Epithelial cell of proximal tubule (primary cell): ENCODE measurements at places on chromosomes 5 and 9.

DNA sequence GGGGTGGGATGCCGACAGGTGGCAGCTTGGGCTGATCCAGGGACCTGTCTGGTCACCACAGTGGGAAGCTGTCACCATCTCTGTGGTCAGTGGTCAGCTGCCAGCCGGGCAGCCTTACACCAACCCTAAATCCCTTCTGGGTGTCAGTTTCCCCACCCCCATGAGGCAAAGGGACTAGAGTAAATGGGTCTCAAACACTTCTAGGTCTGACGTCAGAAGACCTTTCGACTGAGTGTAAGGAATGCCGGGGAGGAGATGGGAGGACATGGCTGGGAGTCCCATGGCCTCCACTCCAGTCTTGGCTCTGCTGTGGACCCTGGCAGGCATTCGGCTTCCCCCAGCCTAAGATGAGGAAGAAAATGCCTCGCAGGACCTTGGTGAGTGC lies 40.3 kb upstream of the SLC25A51 start:
- no peak for DNase-seq

- DNase-seq: no peak
Observed at GRCh38 chr5:159033351-159033657, 66.4 kb downstream of the EBF1 start.

DNA sequence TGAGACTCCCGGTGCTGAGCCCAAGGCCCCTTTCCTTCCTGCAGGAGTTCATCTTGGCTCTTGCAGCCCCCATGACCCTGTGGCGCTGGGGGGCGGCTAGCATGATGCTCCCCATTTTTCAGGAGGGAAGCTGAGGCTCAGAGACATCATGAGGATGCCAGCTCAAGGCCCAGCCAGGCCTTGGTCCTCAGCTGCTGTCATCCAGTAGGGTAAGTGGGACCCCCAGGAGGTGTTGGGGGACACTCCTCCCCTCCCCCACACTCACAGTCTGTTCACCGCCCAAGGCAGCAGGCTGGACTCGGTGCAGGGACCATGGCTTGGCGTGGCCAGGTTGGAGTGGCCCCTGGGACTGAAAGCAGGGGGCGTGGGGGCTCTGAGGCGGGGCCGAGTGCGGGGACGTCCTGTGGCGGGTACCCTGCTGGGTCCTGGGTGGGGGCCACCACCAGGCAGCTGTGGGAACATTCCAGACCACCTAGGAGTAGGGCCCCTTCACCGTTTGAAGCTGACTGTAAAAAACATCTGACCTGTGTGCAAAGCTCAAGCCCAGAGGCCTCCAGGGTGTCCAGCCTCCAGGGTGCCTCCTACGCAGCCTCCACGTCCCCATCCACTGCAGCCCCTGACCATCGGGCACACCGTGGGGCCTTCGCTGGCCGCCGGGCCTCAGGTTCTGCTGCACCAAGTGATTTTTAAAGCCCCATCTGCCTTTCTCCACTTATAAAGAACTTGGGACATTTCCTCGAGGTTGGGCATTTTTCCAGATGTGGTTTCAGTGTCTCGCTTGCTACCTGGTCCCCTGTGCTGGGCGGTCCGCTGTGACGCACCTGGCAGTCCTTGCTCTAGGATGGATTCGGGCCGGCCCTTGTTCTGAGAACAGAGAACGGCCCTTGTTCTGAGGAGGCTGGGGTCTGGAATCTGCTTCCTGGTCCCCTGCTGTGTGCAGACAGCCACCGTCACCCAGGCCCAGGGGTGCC lies 3.4 kb upstream of the NOTCH1 start:
- DNase-seq: no peak

- DNase-seq: no peak
Observed at GRCh38 chr5:38426490-38426889, 130.0 kb downstream of the LIFR start.

DNA sequence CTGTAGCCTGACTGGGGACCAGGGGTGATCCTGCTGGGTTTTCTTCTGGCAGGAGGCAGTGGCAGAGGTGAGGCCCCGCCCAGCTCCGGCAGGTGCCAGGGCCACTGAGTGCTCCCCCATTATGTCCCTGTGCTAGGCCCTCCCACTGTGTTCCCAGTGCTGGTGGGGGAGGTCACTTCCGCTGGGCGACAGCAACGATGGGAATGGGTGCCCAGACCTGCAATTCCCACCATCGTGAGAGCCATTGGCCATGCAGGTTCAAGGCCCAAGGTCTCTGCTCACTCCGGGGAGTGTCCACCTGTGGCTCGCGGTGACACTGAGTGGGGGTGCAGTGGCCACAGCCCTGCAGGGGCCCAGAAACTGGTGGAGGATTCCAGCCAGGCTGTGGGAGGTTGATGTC lies 98.6 kb downstream of the RXRA start:
- DNase-seq: no peak

GRCh38 chr5:45694255-45694814 lies 1.8 kb downstream of the HCN1 start:
- DNase-seq: no peak

GRCh38 chr9:89724659-89725058 lies 119.8 kb downstream of the GADD45G start:
- no peak for DNase-seq

- no peak for DNase-seq
Observed at GRCh38 chr9:128946571-128947276, 679 bp downstream of the DOLK start.

- DNase-seq: no peak
Observed at GRCh38 chr5:98464737-98465330, 308.6 kb upstream of the RGMB start.

DNA sequence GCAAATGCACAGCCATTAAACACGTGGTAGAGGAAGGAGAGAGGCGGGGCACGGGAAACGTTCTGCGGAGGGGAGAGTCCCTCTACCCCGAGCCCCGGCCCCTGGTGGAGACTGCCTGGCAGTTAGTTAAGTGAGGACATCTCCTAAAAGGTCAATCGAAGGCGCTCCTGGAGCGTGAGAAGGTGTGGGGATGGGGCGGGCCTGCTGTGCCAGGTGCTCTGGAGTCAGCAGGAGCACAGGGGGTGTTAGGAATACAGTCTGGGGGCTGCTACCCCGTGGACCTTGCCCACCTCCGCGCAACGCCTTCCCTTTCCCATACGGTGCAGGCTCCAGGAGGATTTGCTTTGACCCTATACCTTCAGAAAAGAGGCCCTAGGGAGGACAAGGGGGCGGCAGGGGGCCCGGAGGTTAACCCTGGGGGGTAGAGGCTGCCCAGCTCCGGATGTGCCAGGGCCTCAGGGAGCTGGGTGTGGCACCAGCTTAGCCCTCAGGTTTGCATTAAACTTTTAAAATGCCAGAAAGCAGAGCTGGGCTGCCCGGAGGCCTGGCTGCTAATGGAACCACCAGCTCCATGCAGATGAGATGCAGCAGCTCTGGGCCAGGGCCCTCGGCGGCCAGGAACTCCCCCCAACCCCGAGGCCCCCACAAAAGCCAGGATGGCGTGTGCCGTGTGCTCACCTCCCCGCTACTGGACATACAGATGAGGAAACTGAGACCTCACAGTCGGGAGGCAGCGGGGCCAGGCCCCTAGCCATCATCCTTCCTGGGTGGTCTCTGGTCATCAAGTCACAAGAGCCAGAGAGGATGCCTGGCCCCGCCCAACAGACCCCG lies 39.2 kb downstream of the NACC2 start:
- DNase-seq: no peak

DNA sequence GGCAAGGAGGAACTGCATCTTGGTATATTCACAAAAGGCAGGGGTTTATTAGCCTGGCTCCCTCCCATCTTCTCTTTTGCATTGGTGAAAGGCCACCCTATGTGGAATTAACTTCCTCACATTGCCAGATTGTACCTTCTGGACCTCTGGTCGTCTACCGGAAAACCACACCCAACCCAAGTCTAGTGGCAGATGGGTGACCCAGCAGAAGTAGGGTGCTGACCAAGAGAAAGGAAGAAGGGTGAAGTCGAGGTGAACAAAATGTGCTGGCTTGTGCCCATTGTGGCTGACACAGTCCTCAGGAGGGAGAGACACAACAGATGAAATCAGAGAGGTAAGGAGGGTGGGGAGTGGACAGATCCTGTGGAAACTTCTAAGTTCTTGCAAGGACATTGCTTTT lies 39.8 kb upstream of the DAP start:
- no peak for DNase-seq

DNA sequence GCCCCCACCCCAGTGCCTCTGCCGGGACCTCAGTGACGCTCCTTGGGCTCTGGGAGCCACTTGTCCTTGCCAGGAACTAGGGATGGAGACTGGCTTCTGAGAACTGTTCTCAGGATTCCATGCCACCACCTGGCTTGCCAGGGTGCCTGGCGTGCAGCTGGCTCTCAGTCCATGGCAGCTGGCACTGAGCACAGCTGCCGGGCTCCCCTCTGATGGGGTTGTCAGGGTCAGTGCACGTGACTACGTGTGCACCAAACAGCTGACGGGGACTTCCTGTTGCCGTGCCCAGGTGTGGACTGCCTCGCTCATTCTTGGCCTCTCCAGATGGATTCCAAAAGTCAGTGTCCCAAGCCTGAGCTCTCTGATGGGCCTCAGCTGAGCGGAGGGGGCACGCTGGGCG lies 9.4 kb downstream of the KCNT1 start:
- DNase-seq: no peak

- no peak for DNase-seq
Observed at GRCh38 chr9:94991961-94992907, 265.7 kb downstream of the AOPEP start.

GRCh38 chr5:66958201-66958979 lies 238.2 kb downstream of the CD180 start:
- no peak for DNase-seq

DNA sequence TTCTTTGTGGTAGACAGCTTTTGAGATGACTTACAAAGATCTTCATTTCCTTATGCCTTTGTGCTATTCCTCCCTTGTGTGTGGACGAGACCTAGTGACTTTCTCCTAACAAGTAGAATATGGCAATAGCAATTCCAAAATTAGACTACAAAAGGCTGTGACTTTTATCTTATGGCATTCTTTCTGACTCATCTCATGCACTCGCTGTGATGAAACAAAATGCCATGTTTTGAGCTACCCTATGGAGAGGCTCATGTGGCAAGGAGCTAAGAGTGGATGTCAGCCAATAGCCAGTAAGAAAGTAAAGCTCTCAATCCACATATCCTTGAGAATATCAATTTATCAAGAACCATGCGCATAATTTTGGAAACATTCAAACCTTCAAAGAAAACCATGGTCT lies 380.5 kb upstream of the SMC2 start:
- DNase-seq: no peak

- DNase-seq: no peak
Observed at GRCh38 chr9:113530022-113530635, 66.6 kb downstream of the RGS3 start.

DNA sequence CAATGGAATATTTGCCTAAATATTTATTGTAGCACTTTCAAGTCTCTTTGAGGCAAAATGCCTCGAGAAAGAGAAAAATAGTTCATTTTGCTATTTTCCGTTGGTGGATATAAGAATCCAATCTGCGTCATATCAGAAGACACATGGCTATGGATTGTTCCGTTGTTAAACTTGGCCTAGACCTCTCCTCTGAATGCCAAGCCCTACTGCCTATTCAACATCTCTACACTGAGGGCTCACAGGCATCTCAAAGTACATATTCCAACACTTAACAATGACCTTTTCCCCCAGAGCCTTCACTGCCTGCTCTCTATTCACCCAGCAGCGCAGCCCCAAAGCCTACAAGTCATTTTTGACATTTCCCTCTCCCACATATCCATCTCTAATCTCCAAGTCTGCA lies 350.1 kb downstream of the GLIS3 start:
- DNase-seq: no peak
